Metanephros (tissue), 2 donors: ENCODE measurements at places on chromosomes 7 and 10. TPM values are rescaled to one million over a fixed set of nuclear protein-coding genes. Genes with fewer than 3 reads are reported as not detected.

The TRIM56 gene
- total RNA-seq: 16.9 TPM

The SLC18A3 gene
- not detected for total RNA-seq

The PAX4 gene
- total RNA-seq: not detected

The CALD1 gene
- total RNA-seq: 167 TPM

The NRF1 gene
- 25.5 TPM for total RNA-seq

The CTAGE15 gene
- total RNA-seq: 1.8 TPM

The AMZ1 gene
- 0.23 TPM for total RNA-seq

The LEP gene
- 0.70 TPM for total RNA-seq

The SRRM3 gene
- total RNA-seq: 1.5 TPM

The DYNC1I1 gene
- total RNA-seq: 2.3 TPM

The MRLN gene
- total RNA-seq: 26.3 TPM

The SLC18A2 gene
- total RNA-seq: 2.0 TPM

The TACR2 gene
- not detected for total RNA-seq

The NT5C3A gene
- 34.9 TPM for total RNA-seq

The LRRC18 gene
- 0.23 TPM for total RNA-seq

The KCNMA1 gene
- total RNA-seq: 8.3 TPM

The OR2A1 gene
- 0.29 TPM for total RNA-seq

The TCERG1L gene
- total RNA-seq: 0.99 TPM

The ACSM6 gene
- total RNA-seq: 0.12 TPM

The PURB gene
- total RNA-seq: 36.0 TPM

The GSTO2 gene
- total RNA-seq: 13.5 TPM

The IFIT1B gene
- total RNA-seq: 3.0 TPM

The FZD1 gene
- 78.3 TPM for total RNA-seq

The CRHR2 gene
- 0.64 TPM for total RNA-seq

The WNT8B gene
- 0.29 TPM for total RNA-seq

The ADRB1 gene
- 0.53 TPM for total RNA-seq

The HTR7 gene
- 1.4 TPM for total RNA-seq

The FXYD4 gene
- total RNA-seq: 1.6 TPM

The MSMB gene
- not detected for total RNA-seq

The C10orf71 gene
- total RNA-seq: 3.7 TPM

The BMS1 gene
- 11.9 TPM for total RNA-seq

The AS3MT gene
- 8.0 TPM for total RNA-seq

The PRF1 gene
- total RNA-seq: 2.0 TPM

The NHLRC2 gene
- 36.2 TPM for total RNA-seq

The PPP2R2D gene
- 56.1 TPM for total RNA-seq

The SPOCK2 gene
- total RNA-seq: 73.7 TPM

The PON3 gene
- total RNA-seq: 1.9 TPM

The FOXI2 gene
- total RNA-seq: 0.47 TPM

The HIBADH gene
- total RNA-seq: 79.1 TPM

The RADIL gene
- total RNA-seq: 2.5 TPM

The LBX1 gene
- 1.5 TPM for total RNA-seq

The HOXA1 gene
- total RNA-seq: 1.7 TPM

The HKDC1 gene
- 9.2 TPM for total RNA-seq

The CYP26C1 gene
- total RNA-seq: not detected

The COL17A1 gene
- total RNA-seq: 1.2 TPM

The UCMA gene
- not detected for total RNA-seq

The TAS2R16 gene
- total RNA-seq: not detected

The STK31 gene
- 0.64 TPM for total RNA-seq

The KCP gene
- 16.2 TPM for total RNA-seq

The MYPN gene
- 20.4 TPM for total RNA-seq

The C10orf90 gene
- total RNA-seq: 0.70 TPM

The C10orf88 gene
- total RNA-seq: 9.9 TPM
